D341Med (cell line): ENCODE measurements at places on chromosomes 5 and 9.

DNA sequence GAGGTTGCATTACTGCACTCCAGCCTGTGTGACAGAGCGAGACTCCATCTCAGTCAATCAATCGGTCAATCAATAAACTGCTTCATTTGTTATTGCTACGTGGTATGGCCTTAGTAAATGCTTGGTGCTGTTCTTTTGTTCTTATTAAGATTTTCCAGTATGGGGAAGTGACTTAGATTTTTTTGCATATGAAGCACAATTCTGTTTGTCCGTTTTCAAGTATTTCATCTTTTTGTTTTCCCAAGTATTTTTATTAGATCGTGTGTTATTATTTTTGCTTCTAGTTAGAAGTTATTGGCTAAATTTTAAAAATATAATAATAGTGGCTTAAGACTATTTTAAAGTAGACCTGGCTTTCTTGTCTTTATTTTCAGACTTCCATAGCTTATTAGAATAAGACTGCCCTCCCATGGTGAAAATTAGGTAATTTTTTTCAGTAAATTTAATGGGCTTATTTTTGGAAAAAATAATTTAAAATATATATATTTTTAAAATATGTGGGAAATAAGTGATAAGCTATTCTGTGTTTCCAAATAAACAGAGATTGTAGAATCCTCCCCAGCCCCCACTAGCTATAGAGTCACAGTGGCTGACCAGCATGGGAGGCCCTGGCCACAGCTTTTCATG is 14.7 kb upstream of the OMD start:
- no peak for DNase-seq

DNA sequence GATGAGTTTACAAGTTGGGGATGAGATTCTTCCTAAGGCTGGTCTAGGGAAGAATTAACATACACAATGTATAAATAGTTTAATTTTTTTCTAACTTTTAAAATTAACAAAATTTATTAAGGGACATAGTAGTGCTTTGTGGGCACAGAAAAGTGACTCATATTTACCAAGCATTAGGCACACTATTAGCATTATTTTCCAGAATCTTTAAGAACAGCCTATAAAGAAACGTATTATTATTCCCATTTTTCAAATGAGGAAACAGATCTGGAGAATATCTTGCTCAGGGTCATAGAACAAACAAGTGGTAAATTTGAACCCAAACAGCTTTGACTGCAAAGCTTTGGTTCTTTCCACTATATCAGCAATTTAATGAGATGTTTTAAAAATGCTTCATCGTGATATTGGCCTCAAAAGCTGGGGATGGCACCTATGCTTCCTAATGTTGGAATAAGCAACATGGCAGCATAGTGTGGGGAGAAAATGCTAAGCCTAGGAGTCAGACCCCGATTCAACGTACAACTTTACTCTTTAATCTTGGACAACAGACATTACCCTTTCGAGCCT is 55.9 kb downstream of the ABCA1 start:
- DNase-seq = no peak

- no peak for DNase-seq
Observed at GRCh38 chr9:7707934-7708333, 91.6 kb downstream of the DMAC1 start.

GRCh38 chr5:155794795-155795194 is 532.2 kb upstream of the SGCD start:
- DNase-seq = no peak

DNA sequence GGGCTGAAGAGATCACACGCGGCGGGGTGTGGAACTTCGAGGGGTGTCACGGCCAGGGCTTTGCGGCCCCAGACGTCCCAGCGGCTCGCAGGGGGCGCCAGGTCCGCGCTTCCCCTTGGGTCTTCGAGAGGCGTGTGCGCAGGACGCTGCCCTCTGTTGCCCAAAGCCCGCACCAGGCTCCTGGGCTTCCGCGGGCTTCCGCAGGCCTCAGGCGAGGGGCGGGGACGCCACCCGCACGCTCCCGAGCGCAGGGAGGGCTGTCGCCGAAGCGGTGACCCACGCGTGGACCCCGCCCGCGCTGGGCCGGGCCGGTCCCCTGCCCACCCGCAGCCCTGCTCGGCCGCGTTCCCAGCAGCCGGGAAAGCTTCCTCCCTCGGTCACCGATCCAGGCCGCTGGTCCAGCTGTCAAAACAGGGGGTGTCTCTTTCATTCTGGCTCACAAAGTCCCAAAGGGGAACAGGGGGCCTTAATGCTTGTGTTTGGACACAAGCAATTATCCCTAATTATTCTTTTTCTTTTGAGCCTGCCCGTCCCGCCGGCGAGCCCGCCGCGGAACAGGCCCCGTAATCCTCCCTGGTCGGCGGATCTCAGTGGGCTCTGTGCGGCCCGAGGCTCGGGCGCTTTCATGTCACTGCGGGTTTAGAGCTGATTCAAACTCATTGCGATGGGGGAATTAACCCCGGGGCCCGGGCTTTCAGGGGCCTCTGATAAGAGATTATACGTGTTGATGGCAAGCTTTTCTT is 60.6 kb downstream of the TMEM174 start:
- no peak for DNase-seq

GRCh38 chr5:57902095-57902494 is 419.5 kb upstream of the ACTBL2 start:
- no peak for DNase-seq

DNA sequence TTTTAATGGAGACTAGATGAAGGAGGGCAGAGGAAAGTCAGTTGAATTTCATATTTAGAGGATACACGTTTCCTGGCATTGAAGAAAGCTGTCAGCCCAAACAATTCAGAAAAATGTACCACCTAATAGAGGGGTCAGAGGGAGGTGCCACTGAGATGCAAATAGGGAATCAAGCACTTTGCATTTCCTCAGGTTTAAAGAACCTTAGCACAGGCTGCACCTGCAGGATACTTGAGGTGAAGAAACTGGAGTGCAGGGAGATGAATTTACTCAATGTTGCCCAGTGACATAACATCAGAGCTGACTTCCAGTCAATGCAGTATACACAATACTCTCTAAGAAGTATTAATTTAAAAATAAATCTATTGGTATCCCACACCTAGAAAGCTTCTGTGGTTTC is 67.0 kb upstream of the MAST4 start:
- DNase-seq = no peak

GRCh38 chr5:168747987-168748777 is 169.0 kb upstream of the PANK3 start:
- DNase-seq = peak; percentile 86

- DNase-seq = no peak
Observed at GRCh38 chr5:17184588-17184987, 32.8 kb upstream of the BASP1 start.

DNA sequence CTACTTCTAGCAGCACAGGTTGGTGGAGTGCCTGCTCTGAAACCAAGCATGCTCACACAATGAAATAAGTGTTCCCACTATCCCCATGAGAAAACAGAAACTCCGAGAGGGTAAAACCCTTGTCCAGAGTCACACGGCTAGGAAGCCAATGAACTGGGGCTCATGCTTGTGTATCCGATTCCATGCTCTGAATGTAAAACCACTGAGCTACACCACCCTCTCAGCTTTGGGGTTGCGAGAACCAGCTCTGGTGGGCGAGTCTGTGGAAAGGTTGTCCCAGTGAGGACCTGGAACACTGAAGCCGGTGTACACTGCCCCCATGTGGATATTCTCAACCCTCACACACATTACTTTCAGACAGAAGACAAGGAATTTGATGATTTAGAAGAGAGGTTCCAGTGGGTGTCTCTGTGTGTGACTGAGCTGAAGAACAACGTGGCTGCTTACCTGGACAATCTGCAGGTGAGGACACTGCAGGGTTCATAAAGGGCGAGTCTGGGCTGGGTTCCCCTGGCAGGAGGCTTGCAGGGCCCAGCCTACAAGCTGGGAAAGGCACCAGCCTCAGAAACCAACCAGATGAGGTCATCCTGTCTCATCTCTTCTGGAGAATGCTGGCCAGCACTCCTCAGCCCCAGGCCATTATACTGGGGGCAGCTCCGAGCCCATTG is 37.4 kb downstream of the ARHGEF37 start:
- DNase-seq = peak; percentile 77

DNA sequence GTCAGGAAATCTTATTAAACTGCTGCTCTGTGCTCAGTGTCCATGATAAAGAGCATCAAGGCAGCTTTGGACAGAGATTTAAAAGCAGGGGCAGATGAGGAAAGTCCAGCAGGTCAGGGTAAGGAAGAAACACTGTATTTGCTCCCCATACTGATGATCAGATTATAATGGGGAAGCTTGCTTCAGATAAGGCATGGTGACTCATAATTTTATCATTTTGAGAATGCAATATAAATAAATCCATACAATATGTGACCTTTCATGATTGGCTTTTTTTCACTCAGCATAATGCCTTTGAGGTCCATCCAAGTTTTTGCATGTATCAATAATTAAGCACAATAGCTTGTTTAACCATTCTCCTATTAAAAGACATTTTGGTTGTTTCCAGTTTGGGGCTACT is 48.1 kb upstream of the LHFPL2 start:
- no peak for DNase-seq

- no peak for DNase-seq
Observed at GRCh38 chr5:132181011-132181629, 46.5 kb downstream of the P4HA2 start.

- DNase-seq = no peak
Observed at GRCh38 chr5:57420801-57421200, 61.8 kb downstream of the ACTBL2 start.

- no peak for DNase-seq
Observed at GRCh38 chr9:132849185-132849706, 28.8 kb downstream of the AK8 start.
